Stimulated activated CD4-positive, alpha-beta T cell treated with anti-CD3 and anti-CD28 coated beads, TNF-alpha, amount 100 ng/mL, for 1 hour (primary cell): ENCODE measurements at places on chromosomes 3 and 15.

GRCh38 chr3:144915202-144915601, 943.6 kb downstream of the DIPK2A start:
- no peak for DNase-seq

GRCh38 chr3:145182196-145182911, 978.6 kb downstream of the PLOD2 start:
- no peak for DNase-seq

- DNase-seq = no peak
These were observed 39.7 kb downstream of the TFG start for GRCh38 chr3:100748967-100749366.

- no peak for DNase-seq
These were observed 56.9 kb downstream of the CEP152 start for GRCh38 chr15:48754011-48754410.

- no peak for DNase-seq
These were observed 367.2 kb upstream of the AGTR1 start for GRCh38 chr3:148330542-148330941.

DNA sequence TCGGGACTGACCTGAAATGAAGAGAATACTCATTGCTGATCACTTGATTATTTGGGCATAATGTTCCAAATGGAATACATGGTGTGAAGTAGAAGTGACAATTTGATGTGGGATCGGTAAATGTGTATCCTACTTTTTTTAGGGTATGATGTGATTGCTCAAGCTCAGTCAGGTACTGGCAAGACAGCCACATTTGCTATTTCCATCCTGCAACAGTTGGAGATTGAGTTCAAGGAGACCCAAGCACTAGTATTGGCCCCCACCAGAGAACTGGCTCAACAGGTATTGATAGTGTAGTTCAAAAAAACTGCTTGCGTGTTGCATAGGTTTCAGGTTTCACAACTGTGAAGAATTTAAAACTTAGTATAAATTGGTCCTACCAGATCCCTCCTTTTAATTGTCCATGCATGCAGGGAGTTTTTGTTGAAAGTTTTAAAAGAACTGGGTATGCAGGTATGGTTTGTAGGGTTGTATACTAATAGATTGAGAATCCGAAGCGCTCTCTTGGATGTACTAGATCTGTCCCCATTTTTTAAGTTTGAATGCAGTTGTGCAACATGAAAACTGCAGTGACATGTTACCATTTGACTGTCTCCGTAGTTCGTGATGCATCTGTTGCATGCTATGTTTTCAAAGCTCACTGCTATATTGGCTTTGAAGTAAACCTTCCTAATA, 1.6 kb downstream of the EIF4A2 start:
- no peak for DNase-seq

DNA sequence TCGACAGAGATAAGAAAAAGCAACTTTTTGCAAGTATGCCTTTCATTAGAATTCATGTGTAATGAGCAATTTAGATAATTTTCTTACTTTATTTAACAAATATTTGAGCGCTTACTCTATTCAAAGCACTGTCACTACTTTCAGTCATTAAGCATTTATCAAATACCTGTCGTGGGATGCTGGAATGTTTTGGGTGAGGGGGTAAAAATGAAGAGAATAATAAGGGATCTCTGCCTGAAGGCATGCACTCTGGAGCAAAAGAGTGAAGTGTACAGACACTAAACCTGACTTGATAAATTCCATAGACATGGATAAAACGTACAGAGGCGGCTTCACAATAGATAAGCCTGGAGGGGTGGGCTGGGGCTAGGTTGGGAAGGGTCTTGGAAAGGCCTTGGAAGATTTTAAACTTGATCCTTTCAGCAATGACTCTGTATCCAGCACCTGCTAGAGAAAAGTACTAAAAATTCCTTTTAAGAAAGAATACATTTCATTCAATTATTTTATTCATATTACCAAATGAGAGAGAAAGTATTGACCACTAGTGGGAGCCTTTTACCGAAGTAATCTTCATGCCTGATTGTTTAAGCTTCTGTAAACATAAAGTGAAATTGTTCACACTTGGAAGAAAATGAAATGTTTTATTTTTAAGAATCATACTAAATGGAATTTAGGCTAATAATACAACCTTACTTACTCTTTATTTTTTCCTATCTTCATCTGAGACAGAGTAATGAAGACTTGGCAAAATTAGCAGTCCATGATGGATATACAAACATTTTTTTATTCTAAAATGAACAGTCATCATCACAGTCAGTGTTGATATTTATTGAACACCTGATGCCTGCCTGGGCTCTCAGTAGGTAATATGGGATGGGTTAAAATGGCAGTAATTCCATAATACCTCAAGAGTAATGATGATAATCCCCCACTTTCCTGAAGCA, 113.2 kb downstream of the PPP2R3A start:
- DNase-seq = no peak

DNA sequence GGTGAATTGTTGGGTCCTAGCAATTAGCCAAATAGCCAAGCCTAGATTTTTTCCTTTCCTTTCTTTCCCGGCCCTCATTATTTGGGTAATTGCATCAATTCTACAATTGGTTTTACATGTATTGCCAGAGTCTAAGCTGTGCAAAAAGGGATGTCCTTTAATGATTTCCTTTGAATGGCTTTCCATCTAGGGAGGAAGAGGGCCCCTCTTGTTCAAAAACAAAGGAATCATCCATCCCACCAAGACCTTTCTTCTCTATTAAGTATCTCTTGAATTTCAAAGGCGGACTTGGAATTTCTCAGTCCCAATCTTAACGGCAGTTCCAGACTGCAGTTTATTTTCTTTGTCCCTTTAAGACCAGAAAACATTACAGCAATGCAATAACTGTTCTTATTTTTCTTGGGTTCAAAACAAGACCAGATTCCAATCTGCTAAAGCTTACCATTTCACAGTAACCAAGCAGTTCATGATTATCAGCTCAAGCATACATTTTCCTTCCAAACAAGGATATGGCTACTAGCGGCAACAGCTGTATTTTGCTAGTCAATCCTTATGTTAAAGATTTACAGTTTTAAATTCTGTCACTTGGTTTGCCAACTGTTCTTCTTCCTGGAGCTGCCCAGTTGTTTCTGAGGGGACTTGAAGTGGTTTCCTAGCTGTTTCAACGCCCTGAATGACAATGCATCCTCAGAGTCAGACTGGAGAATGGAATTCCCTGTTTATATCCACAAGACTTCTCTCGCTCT, 91.4 kb upstream of the LRIG1 start:
- no peak for DNase-seq

DNA sequence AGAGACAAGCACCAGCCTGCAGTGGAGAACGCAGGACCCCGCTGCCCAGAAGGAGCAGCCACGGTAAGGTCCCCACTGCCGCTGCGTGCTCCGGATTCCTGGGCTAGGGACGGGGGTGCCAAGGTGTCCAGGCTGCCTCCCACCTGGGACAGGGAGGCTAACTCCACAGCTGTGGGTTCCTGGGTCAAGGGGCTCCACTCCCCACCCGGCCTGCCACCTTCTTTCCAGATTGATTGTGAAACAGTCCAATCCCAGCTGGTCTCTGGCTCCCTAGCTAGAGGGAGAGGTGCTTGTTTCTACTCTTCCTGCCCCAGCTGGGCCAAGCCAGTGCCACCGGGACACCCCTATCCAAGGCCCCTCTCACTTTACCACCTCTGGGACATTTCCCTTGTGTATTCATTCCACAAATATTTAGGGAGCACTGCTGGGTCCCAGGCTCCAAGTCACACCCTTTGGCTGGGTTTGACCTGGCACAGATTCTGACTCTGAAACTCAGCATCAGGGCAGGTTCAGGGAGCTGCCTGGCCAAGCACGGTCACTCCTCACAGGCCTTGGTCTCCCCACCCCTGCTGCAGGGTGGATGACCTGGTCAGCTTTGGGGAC, 1.9 kb downstream of the PAK6 start:
- no peak for DNase-seq

- DNase-seq = no peak
These were observed 37.6 kb downstream of the CORO2B start for GRCh38 chr15:68616397-68616796.

DNA sequence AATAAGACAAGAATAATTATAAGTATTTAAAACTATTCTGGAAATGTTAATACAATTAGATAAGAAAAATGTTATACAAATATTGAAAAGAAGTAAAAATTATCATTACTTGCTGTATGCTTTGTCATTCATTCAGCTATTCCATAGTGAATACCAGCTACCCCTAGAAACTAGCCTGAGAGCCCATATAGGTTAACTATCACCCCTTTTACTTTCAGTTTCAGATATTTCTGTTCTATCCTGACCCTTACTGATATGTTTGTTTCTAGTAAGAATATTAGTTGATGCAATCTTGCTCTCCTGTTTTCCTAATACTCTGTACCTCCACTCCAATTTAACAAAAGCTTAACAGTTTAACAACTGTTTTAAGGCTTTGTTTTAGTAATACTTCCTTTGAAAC, 31.6 kb downstream of the FAM227B start:
- DNase-seq = no peak

DNA sequence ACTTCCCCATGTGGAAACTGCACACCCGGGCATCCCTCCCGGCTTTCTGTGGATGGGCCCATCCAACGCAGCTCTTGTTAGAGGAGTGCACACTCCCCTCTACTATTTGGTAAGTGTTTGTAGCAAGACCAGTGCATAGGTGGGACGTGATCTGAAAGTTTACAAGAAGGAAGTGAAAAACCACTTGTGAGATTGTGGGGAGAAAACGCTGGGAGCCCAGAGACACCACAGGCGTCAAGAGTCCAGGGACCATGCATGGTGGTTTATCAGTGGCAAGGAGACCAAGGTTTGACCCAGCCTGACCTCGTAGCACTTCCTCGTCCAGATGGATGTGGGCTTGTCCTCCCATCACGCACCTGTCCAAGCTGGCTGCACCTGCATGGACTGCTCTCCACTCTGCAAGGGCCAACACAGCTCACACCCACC, 51.6 kb downstream of the ATP10A start:
- no peak for DNase-seq

DNA sequence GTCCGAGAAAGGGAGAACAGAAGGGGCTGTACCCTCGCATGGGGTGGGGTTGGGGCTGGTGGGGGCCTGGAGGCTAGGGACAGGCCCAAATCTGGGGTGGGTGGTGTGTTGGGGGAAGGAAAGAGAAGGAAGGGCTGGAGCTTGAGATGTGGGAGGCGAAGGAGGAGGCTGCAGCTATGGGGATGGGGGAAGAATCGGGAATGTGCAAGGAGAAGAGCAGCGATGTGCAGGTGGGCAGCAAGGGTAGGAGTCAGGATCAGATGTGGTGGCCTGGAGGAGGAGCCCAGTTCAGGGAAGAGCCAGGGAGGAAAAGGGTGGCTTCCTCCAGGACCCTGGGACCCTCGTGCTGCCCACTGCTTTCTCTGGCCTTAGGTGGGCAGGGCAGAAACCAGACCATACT, 21.2 kb downstream of the ZNF35 start:
- DNase-seq = no peak

DNA sequence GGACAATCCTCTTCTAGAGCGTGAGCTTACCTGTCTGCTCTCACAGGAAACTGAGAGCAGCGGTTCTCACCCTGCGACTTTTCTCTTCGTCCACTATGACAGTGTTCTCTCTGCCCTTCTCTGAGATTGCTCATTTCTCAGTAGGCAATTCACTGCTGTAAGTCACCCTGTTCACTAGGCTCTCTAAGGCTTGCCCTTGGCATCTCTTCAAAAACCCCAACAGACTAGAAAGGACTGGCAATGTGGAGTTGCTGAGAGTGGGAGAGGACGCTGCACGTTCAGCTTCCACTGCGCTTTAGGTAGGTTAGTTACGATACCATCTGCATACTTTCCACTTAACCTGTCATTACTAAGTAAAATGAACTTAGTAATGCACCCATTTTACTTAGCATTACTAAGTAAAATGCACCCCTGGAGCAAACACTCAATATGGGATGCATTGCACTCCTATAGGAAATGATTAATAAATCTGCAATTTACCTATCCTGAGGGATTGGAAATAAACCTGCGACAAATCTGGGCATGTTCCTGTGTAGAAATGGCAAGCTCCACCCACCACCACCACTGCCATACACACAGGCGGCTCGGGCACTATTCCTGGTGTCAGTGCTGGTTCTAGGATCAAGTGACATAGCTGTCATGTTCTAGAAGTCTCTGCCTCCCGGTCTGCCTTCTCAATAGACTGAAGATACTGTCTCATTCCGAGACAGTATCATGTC, 21.4 kb downstream of the XPC start:
- no peak for DNase-seq

DNA sequence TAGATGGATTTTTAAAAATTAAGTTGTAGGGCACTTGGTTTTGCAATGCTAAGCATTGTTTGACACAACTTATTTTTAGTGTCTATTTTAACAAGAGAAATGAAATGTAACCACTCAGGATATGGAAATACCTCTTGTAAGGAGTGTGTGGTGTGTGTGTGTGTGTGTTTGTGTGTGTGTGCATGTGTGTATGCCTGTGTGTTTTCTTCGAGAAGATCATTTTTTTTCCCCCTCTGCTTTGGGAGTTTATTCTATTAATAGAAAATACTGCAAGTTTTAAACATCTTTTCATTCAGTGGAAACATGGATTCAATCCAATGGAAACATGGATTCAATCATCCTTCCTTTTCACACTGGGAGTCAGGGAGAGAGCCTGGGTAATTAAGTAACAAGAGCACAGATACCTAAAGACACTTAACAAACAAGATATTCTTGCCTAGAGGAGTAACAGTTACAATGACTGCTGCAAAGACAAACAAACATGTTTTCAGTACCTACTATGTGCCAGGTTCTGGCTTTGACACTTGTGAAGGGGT, 567.2 kb upstream of the TBL1XR1 start:
- no peak for DNase-seq

DNA sequence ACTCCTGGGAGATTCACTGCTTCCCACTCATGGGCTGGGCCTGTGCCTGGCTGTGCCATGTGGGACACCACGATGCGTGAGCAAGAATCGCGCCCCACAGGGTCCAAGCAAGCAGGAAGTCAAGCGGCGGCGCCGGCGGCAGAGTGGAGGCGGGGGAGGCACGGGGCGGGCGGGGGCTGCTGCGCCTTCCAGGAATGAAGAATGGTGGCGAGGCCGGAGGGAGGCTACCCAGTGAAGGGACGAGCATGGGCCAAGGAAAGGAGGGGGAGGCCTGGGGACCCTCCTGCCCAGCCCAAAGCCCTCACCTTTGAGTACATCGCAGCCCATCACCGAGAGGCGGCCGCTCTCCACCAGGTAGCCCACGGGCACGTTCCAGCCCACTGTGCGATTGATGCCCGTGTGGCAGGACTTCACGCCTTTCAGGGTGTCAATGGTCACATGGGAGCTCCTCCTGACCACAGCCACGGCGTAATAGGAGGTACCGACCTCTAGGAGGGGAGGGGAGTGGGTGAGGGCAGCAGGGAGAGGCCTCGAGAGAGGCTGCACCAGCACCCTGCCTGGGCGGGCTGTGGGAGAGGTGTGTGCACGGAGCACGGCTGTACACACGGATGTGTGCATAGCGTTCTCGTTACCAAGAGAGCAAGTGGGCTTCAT, 5.5 kb downstream of the MELTF start:
- no peak for DNase-seq

- DNase-seq = no peak
These were observed at the start of gene IL5RA for GRCh38 chr3:3110299-3110630. IL5RA (minus strand) TSS chr3:3110374; CDS start chr3:3104984, 5,390 bp downstream.

GRCh38 chr15:47473106-47473725, 244.1 kb upstream of the SEMA6D start:
- DNase-seq = no peak

GRCh38 chr3:180324791-180325190, 277.2 kb upstream of the TTC14 start:
- no peak for DNase-seq
